M059J (cell line): ENCODE measurements at places on chromosomes 3 and 15. TPM values are rescaled to one million over a fixed set of nuclear protein-coding genes. Genes with fewer than 3 reads are reported as not detected.

Gene DHFR2
- 1.9 and 3.2 TPM in 2 replicates for total RNA-seq

Gene ABI3BP
- 6.7 and 21.9 TPM in 2 replicates for total RNA-seq

Gene LTF
- total RNA-seq: 0.30 and 0.52 TPM in 2 replicates

Gene LCTL
- total RNA-seq: 4.6 and 7.6 TPM in 2 replicates

Gene AMIGO3
- 5.5 TPM in 1 of 2 replicates, not detected in the other for total RNA-seq

Gene GRAMD2A
- total RNA-seq: 0.34 and 0.44 TPM in 2 replicates

Gene CORO2B
- 6.7 and 10.5 TPM in 2 replicates for total RNA-seq

Gene CTSH
- 45.5 and 95.4 TPM in 2 replicates for total RNA-seq

Gene DPPA2
- not detected in 2 replicates for total RNA-seq

Gene FILIP1L
- total RNA-seq: 35.1 and 43.2 TPM in 2 replicates

Gene DAG1
- 79.8 and 104 TPM in 2 replicates for total RNA-seq

Gene FAM98B
- total RNA-seq: 3.5 and 24.9 TPM in 2 replicates

Gene MAP4
- total RNA-seq: 56.3 and 95.5 TPM in 2 replicates

Gene SLC28A1
- not detected in 2 replicates for total RNA-seq

Gene PSMA4
- 510 and 575 TPM in 2 replicates for total RNA-seq

Gene ITGA11
- 31.2 and 54.7 TPM in 2 replicates for total RNA-seq

Gene C3orf49
- total RNA-seq: not detected in 2 replicates

Gene PP2D1
- not detected in 2 replicates for total RNA-seq

Gene ABCF3
- total RNA-seq: 27.4 and 43.4 TPM in 2 replicates

Gene CIB1
- 45.1 and 51.4 TPM in 2 replicates for total RNA-seq

Gene SOX2
- total RNA-seq: 1.6 and 2.0 TPM in 2 replicates

Gene RASGRF1
- total RNA-seq: 0.32 and 0.94 TPM in 2 replicates

Gene MED12L
- total RNA-seq: 0.15 and 0.84 TPM in 2 replicates
